ENCODE measurements at places on chromosomes 6 and 20.

- DNase-seq: no peak
Observed at GRCh38 chr6:170048615-170049256, 242.1 kb downstream of the DLL1 start.

DNA sequence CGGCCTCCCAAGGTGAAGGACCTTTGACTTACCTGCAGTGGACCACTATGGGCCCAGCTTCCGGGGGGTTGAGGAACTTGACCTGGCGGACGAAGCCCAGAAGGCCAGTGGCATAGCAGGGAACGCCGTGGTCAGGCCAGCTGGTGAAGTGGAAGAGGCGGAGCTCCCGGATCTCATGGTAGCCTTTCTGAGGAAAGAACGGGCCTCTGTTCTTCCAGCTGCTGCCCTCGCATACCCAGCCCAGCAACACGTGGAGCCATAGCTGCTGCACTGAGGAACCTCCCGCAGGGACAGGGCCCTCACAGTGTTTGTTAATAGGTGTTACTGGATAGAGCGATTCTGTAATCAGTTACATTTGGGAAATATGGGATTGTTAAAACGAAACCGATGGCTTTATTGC is 492.1 kb upstream of the CHD6 start:
- DNase-seq: no peak

- DNase-seq: no peak
Observed at GRCh38 chr6:154538640-154539191, 28.2 kb upstream of the CNKSR3 start.

GRCh38 chr20:57361517-57361916 is 10.5 kb downstream of the RAE1 start:
- no peak for DNase-seq

- DNase-seq: no peak
Observed at GRCh38 chr6:90463874-90464273, 123.0 kb downstream of the MAP3K7 start.

GRCh38 chr20:50385733-50386640 is 124.2 kb upstream of the PTPN1 start:
- DNase-seq: no peak

DNA sequence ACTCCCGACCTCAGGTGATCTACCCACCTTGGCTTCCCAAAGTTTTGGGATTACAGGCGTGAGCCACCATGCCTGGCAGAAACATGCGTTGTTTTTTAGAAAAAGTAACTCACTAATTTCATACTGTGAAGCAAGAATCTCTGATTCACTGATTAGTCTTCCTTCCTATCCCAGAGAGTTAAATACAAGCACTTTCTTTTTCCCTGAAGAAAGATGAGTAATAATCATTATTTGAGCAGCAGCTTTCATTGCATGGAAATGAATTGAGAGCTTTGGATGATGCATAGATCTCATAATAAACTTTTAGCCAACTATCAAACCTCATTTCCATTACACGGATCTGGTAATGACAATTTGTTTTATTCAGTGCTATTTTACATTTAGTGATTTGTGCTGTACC is 892.5 kb upstream of the EYS start:
- no peak for DNase-seq

- no peak for DNase-seq
Observed at GRCh38 chr6:25949695-25950094, 12.9 kb upstream of the TRIM38 start.

DNA sequence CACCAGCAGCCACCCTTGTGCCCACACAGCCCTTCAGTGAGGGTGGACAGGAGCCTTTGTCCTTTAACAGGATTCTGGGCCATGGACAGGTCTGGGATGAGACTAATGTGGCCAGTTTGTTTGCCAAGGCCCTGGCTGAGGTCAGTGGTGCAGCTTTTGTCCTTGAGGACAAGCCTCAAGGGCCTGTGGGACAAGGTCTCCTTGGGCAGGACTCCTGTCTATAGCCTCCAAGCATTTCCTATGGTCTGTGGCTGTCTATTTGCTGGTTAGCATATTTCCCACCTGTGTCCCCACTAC is 44.1 kb downstream of the SUN5 start:
- DNase-seq: no peak

GRCh38 chr6:135291288-135292076 is 110.4 kb downstream of the MYB start:
- no peak for DNase-seq

GRCh38 chr6:42885702-42886101 is 6.3 kb downstream of the RPL7L1 start:
- no peak for DNase-seq

DNA sequence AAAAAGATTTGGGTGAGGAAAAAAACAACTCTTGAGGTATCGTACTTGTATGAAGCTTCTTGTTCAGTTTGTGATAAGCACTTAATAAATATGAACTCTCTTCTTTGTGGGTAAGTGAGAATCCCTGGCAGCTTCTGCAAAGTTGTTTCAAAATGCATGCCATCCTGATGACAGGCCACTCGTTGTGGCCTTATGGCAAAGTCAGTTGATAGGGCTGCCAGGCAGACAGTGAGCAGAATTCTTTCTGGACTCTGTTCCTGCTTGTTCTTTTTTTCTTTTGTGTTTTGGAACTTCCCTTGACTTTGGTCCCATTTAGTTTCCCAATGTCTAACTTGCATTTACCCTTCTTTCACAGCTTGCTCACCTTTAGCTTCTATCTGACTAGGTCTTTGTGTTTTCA is 983.5 kb upstream of the FLRT3 start:
- DNase-seq: no peak

- no peak for DNase-seq
Observed at GRCh38 chr6:20211941-20212391, 303 bp downstream of the MBOAT1 start.

- no peak for DNase-seq
Observed at GRCh38 chr20:21322921-21323331, 19.8 kb downstream of the XRN2 start.

DNA sequence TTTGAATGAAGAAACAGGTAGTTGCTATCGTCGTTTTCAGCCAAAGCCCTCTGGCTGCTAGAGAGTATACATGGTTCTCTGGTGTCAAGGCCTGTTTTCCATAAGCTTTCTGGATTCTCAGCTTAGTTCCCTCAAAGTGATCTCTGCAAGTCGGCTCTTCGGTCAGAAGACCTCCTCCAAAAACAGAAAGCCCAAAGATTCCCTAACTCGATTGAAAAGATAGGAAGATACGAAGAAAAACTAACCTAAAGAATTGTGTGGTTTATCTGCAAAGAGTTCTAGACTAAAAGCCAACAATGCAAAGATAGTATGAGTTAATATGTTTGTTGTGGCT is 545 bp upstream of the ASCC3 start:
- DNase-seq: no peak

DNA sequence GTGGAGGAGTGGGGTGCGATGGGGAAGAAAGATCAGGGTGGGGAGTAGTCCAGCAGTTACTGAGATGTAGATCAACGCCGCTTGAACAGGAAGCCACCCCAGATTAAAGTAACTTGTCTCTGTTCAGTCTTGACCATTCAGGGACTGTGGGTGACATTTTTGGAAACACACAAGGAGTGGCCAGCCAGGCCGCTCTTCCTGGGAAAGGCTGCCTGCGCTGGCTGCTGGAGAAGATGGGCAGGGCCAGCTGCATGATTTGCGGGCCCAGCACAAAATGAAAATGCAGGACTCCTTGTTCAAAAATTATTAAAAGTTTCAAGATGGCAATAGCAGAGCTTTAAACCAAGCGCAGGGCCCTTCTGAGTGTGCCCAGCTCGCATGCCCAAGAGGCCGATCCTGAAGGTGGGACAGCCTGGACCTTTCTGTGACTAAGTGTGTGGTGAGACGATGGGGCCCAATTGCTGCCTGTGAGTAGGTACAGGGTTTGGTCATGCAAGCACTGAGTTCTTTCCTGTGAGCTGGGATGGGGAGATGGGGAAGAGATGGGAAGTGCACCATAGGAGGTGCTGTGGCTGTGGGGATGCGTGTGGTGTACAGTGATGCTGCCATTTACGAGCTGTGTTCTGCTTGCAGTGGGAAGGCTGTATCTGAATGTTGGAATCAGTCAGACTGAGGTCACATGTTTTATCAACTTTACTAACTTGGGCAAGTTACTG is 51.3 kb downstream of the DAAM2 start:
- DNase-seq: no peak

DNA sequence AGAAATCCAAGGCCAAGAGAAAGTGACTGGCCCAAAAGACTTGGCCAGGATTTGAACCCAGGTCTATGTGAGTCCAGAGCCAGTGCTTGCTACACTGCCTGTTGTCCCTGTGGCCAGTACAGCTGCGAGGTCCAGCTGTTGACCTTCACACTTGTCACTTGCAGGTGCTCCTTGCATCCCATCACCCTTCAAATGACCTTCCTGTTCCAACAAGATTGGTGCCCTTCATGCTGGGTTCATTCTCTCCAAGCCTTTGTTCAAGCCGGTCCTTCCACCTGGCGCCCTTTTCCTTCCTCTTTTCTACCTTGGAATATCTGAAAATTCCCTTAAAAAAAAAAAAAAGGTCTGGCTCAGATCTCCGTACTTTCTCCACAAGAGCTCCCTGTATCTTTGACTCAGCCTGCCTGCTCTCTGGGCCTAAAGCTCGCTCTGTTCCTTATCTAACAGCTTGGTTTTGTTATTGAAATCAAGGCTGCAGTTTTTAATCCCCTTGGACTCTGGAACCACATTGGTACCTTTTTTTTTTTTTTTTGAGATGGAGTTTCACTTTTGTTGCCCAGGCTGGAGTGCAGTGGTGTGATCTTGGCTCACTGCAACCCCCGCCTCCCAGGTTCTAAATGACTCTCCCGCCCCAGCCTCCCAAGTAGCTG is 22.2 kb upstream of the MRPS18A start:
- DNase-seq: no peak

DNA sequence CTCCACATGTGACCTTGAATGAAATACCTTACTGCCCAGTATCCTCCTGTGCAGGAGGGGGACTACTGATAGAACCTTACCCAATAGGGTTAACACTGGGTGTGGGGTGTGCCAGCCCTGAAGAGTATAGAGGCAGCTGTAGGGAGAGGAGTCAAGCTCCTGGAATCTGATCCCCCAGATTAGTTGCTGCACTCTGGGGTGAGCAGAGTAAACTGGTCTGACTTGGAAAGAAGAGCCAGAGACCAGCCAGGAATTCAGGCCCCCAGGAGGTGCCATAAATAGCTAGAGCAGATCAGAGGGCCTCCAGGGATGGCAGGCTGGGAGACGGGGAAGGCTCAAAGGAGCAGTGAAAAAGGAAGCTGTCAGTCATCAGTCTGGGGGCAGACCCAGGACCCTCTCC is 3.5 kb upstream of the APOBEC2 start:
- DNase-seq: no peak

DNA sequence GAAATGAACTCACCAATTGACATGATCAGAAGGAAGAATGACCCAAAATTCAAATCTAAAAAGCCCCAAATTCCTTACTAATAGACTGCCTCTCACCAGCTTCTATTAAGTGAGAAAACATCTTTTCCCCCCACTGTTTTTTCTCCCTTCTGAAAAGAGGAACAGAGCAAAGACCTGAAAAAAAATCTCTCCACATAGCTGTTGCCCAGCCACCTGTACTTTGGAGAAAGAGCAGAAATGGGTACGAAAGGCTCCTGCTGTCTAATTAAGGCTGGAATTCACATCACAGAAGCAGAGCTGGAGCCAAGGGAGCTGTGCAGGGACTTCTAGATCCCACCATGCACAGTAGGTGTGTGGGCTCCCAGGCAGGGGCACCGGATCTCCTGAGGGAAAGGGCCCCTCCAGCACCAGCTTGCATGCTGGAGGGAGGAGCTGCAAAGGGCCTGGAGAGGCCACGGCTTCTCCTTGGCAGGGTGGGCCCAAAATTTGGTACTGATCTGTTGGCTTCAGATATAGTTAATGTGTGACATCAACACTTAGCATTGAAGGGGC is 73.2 kb upstream of the DUSP22 start:
- no peak for DNase-seq

DNA sequence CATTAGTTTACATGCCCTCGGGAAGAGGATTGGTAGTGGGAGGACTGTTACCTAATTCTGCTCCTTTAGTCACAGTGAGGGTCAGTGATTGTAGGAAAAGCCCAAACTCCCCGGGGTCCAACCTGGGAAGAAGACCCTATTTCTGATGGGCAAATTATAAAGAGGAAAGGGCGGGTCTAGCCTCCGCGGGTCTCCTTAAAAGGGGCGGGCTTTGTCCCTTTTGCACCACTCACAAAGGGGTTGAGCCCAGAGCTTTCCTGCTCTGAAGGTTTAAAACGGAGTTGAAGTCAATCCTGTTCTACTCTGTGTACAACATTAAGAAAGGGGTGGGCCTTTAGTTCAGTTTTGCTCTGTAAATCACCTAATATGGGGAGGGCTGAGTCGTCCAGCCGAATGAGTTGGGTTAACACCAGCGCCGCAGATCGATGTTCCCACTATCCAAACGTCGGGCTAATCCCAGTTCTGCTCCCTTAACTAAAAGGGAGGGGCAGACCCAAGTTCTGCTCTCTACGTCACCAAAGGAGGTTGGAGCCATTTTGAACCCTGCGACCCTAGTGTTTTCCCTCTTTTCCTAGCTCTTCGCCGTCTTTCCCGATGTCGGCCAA is 920 bp upstream of the RNF5 start:
- no peak for DNase-seq

GRCh38 chr6:108727966-108728730 is 120.1 kb upstream of the ARMC2 start:
- DNase-seq: no peak

GRCh38 chr6:75126518-75126917 is 79.3 kb downstream of the COL12A1 start:
- DNase-seq: no peak

GRCh38 chr6:163354085-163354484 is 60.4 kb upstream of the QKI start:
- no peak for DNase-seq

GRCh38 chr6:25166955-25167748 is 112.0 kb upstream of the CARMIL1 start:
- no peak for DNase-seq

DNA sequence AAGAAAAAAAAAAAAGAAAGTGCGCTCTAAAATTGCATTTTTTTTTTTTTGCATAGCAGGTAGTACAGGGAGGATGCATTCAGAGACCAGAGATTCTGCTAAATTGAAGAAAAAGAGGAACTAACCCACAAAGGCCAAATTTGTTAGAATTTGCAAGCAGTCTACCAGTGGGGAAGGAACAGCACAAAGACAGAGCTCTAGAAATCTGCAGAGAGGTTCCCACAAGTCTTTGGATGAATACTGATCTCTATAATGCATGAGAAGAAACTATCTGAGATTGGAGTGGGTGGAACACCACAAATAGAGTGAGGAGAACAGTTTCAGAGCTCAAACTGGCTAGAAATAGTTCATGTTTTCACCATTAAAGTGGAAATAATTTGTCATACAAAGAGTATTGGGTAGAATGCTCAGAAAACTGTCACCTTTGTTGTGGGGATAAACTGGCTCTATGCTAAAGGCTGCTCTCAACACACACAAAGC is 79.6 kb upstream of the AHI1 start:
- no peak for DNase-seq

- DNase-seq: no peak
Observed at GRCh38 chr6:153942361-153942760, 96.7 kb upstream of the OPRM1 start.

DNA sequence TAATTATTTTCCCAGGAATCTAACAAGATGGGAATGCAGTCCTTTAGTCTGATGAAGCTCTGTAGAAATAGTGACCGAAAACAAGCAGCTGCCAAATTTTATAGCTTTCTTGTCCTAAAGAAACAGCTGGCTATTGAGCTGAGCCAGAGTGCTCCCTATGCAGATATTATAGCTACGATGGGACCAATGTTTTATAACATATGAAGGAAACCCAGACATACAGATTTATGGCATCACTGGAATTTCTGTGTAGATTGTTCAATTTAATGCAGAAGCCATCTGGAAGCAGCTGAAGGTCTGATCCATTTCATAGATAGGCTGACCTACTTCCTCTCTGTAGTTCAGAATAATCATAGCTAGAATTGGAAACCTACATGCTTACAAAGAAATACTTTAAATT is 11.8 kb upstream of the SNPH start:
- DNase-seq: no peak

Measured in activated naive CD8-positive, alpha-beta T cell treated with anti-CD3 and anti-CD28 coated beads, Interleukin-2, amount 50 U/mL, for 16 hours (primary cell).